ENCODE measurements at places on chromosomes 4 and X.
A peak's percentile ranks its signal among the peaks of the same experiment; 100 is the strongest.

GRCh38 chr4:46994007-46994405, 625 bp upstream of the GABRA4 start:
- DNase-seq = no peak

GRCh38 chr4:129254126-129254525, 158.2 kb downstream of the C4orf33 start:
- no peak for DNase-seq

DNA sequence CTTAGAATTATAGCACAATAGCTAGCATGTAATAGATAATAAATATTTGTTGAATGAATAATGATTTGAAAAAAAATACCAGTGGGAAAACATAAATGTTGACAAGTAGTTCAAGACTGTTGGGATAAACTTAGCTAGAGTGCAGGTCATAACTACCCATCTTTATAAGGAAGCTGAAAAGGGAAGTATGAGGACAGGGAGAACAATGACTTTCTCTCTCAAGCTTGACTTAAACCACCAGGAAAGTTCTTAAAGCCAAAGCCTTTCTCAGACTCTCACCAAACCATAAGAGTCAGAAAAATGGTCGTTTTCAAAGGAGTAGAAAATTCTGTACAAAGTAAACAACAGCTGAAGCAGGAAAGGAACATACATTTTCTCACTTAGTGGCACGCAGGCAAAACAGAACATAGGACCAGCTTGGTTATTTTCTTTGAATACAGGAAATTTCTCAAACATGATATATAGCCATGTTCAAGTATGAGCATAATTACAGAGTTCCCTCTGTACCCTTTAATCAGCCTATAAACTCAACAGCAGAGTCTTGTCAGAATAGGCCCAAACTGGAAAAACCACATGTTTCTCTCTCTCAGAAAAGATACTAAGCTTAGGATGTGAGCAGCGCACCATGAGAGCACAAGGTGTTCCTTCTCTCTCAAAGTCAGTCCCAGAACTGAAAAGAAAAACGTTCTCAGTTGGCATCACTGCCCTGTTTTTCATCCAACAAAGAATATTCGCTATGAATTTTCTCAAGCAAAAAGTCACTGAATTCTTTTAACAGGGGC, 28.7 kb downstream of the MAPK10 start:
- no peak for DNase-seq

DNA sequence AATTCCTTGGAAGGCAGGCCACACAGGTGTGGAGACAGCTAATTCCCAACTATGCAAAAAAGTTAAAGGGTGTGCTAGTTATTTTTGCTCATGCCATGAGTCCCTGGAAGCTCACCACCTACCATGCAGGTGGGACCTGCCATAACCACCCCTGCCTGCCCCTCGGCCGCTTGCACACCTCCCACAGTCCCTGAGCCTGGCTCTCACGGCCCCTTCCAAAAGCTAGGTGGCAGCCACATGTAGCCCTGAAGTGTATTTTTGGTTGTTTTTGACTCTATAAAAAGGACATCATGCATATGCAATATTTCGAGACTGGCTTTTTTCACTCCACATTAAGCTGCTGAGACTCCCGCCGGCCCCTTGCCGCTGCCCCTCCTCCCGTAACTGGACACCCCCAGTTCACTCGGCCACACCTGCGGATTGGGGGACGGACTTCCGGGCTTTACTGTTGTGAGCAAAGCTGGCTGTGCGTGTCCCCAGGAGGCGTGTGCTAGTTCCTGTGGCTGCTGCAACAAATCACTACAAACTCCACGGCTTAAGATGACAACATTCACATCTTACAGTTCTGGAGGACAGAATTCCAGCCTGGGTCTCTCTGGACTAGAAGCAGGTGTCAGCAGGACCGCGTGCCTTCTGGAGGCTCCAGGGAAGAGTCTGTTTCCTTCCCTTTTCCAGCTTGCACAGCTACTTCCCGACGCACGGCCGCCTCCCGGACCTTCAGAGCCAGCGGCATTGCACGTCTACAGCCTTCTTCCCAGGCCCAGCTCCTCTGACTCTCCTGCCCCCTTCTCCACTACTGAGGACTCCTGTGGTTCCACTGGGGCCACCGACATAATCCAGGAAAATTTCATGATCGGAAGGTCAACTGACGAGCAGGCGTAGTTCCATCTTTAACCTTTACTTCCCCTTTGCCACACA, 24.8 kb downstream of the ZFYVE28 start:
- no peak for DNase-seq

- DNase-seq = no peak
Observed at GRCh38 chr4:110753466-110753865, 130.6 kb upstream of the PITX2 start.

GRCh38 chrX:132790329-132790728, 168.1 kb downstream of the HS6ST2 start:
- DNase-seq = no peak

DNA sequence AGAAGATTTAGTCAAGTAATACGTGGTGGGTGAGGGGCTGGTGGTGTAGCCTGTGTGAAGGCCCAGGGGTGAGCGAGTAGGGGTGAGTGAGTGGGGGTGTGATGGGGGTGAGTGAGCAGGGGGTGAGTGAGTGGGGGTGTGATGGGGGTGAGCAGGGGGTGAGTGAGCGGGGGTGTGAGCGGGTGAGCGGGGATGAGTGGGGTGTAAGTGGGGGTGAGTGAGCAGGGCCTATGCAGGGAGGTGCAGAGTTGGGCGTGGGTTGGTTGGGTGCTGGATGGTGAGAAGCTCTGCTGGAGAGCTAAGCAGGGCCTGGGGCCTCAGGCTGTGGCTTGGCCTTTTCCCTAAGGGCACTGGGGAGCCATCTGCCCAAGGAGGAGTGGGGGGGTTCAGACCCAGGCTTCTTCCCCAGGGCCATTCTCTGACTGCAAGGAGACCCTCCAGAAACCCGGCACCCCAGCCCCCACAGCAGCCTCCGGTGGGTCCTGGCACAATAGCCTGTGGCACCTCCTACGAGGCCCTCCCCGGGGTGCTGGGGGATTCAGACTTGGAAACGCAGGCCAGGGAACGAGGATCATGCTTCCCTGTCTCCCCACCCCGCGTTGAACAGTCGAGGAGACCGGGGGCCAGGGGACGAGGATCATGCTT, 30.4 kb downstream of the SH3TC1 start:
- no peak for DNase-seq

DNA sequence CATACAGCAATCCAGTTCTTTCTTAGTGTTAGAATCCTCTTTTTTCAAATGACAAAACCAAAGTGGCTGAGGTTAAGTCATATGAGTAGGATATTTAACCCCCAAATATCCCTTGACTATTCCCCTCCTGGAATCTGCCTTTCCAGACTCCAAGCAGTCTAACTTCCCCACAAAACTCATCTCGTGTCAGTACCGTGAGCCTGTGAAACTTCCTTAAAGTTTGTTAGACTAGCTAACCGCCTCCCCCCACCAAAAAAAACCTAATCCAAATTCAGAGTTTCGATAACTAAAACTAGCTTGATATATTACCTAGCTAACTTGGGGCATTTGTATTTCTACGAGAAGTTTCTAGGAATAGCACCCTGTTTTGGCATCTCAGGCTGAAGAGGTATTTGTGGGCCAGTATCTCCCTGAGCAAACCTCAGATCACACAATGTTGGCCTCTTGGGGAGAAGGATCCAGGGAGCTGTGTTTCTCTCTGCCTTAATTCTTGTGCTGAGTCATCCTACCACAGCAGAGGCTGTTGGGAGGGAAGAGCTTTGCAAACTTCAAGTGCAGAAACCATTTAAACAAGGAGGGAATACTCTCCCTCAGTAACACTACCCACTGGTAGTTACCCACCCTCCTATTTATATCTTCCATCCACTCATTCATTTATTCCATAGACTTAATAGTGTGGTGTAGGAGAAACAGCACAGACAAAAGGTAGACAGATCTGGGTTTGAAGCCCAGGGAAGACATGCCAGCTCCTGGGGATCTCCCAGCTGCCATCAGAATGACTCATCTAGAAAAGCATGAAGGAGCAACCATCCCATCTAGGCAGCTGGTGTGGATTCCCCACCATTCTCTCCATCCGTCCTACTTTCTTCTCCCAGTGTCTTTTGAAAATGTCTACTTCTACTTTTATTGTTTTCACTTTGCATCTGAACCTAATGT, 39.3 kb upstream of the TXK start:
- no peak for DNase-seq

GRCh38 chr4:159103384-159103990, 608 bp downstream of the RAPGEF2 start:
- DNase-seq = peak; percentile 36

- DNase-seq = peak; percentile 3
Observed at GRCh38 chrX:45714866-45715265, 514.2 kb upstream of the DIPK2B start.

All from Ammon's horn (tissue), 1 donor.